ENCODE measurements at places on chromosomes 5 and 9. TPM values are rescaled to one million over a fixed set of nuclear protein-coding genes. Genes with fewer than 3 reads are reported as not detected.

GRCh38 chr5:66602621-66603020, 6.4 kb downstream of the MAST4 start:
- no peak overlapping the region for H3K4me3 ChIP-seq
- peaks cover 14% of the 10 kb centered on the region for H3K4me1 ChIP-seq
- no peak overlapping the region for H3K27ac ChIP-seq
- no peaks in the 10 kb centered on the region for H3K36me3 ChIP-seq

DNA sequence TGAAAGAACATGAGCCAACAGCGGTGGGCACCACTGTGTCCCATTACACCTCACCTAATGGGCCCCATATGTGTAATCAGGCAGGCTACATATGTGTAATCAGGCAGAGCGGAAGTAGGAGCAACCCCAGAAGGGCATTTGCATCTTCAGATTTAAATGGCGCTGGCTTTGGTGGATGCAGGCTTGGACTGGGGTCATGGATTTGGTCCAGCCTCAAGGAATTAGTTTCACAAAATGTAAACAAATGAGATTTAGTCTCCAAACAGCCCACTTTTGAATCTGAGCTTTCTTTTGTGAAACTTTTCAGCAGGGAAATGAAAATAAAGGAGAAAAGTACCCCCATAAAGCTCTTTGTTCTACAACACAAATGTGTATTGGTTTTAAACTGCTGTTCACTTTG, 161.3 kb downstream of the LPAR1 start:
- H3K27me3 ChIP-seq = no peaks in the 10 kb centered on the region
- H3K36me3 ChIP-seq = no peaks in the 10 kb centered on the region
- no peak overlapping the region for H3K27ac ChIP-seq

DNA sequence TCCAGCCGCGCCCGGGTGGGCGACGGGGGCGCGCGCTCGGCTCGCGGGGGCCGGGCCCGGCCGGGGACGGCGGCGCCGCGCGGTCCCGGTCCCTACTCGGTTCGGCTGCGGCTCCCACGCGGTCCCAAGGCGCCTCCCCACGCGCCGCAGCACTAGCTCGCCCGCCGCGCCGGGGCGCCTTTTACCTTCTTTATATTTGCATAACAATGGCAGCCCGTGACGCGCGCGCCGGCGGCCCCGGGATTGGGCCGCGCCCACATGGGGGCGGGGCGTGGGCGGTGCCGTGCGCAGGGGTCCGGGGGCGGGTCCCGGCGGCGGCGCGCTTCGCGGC, at the start of gene NRARP:
Gene NRARP, minus strand, starts transcription at position 154 of the 331 bp plus-strand sequence. CDS start 343 bp downstream, outside the sequence.
- peak; percentile 89 for DNase-seq
- H3K27me3 ChIP-seq = peaks cover 32% of the 10 kb centered on the region
- H3K36me3 ChIP-seq = no peaks in the 10 kb centered on the region
- H3K4me3 ChIP-seq = peak within 1 kb of the TSS; percentile 70
- H3K27ac ChIP-seq = no peak within 1 kb of the TSS

DNA sequence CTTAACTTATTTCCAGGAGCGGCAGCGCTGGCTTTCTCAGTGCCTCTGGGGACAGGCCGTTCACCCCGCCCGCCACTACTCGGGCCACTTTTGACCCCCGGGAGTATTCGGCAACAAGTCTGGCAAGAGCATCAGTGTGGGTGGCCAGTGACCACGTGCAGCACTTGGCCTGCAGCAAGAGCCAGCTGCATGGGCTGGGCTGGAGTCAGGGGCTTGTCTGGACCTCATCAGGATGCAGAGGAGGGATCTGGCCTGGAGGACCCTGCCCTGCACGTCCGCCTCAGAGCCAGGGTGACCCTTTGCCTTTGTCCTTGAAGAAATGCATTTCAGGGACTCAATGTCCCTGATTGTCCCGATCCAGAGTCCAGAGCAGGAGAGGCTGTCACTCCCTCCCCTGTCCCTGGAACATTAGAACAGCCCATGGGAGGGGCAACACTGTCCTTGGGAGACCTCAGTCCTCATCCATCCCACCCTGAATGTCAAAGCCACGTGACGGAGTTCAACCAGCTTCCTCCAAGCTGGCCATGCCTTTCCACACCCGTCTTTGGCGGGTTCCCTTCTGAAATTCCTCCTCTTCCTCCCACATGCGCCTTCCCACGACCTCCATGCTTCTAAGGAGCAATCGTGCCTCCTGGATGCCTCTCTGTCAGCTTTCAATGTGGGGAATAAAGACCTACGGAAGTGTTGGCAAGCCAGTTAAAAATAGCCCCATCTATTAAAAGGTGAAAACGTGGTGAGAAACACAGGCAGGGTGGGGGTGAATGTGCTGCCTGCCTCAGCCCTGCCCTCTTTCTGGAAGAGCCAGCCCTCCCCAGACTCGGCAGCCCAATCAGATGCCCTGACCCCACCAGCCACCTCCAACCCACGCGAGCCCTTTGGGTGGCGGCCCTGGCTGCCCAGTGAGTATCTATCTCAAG, 99.0 kb downstream of the OLFM1 start:
- H3K4me1 ChIP-seq = no peaks in the 10 kb centered on the region
- H3K27me3 ChIP-seq = no peaks in the 10 kb centered on the region
- no peak overlapping the region for H3K27ac ChIP-seq
- H3K4me3 ChIP-seq = no peak overlapping the region
- no peaks in the 10 kb centered on the region for H3K36me3 ChIP-seq

- H3K4me3 ChIP-seq = no peak overlapping the region
These were observed 141.0 kb downstream of the ST8SIA4 start for GRCh38 chr5:100762108-100762507.

Gene FABP6
- not detected for total RNA-seq

Gene CCL19
- total RNA-seq = not detected

Gene TMEM174
- not detected for total RNA-seq
